ENCODE measurements at places on chromosomes 6 and 20.

DNA sequence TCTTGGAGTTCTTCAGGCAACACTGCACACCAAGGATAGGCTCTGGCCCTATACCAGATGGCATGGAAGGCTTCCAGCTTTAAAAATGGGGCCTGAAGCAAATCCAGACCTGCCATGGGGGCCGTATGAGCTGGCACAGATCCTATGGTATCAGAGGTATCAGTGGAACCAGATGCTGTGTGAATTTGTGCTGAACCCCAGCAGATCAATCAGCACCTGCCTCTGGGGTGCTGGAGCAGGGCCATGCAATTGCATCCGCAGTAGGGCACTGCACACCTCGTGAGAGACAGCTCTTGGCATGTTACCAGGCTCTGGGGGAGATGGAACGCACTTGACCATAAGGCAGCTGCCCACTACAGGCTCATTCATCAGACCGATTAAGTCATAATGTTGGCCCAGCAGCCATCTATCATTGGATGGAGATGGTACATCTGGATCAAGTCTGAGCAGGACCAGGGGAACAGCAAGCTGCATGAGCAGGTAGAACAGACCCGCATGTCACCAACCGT is 221.5 kb downstream of the MYLK4 start:
- peak; percentile 97 for DNase-seq

DNA sequence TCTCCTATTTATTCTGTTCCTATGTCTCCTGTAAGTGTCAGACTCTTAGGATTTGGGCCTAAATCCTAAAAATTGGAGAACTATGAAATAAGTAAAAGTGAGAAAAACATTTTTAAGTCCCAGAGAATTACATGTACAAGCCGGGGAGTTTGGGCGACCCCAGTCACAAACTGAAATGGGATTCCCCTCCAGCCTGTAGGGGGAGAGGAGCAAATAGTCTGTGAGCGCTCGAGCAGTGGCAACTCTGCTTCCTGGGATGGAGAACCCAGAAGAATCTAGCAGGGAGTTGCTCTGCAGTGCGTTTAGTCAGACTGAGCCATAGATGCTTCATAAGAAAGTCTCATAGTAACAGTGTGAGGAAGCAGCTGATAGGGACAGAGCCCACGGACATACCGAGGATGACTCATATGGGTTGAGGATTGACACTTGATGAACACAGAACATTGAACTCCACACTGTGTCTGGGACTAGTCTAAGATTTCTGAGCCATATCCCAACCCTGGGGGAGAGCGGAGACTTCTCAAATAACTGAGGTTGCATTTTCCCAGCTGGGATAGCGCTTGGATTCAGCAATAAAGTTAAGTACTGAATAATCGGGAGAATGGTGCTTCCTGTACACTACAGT is 437.2 kb downstream of the BCKDHB start:
- DNase-seq = no peak

- DNase-seq = no peak
These were observed 28.8 kb upstream of the ZBP1 start for GRCh38 chr20:57648878-57649616.

DNA sequence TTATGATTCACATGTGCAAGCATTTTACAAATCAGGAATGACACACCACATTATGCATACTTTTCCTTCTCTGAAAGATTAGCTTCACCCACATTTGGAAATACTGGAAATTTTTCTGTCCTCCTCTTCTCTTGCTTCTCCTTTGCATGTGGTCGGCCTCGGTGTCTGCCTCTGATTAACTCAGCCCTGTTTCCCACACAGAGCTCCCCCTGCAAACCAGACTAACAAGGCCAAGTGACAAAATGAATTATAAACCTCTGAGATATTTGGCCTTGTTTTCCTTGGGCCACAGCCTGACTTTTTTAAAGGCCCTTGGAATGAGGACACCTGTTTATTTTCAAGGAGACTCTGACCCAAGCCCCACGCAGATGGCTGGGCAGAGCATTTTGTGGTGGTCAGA is 9.0 kb upstream of the CCN6 start:
- no peak for DNase-seq

- no peak for DNase-seq
These were observed 1692.2 kb downstream of the HACE1 start for GRCh38 chr6:103167345-103168071.

- no peak for DNase-seq
These were observed 290.3 kb downstream of the ZNF217 start for GRCh38 chr20:53303413-53303760.

- no peak for DNase-seq
These were observed 21.9 kb upstream of the PLN start for GRCh38 chr6:118525913-118526780.

- no peak for DNase-seq
These were observed 1.2 kb upstream of the PNPLA1 start for GRCh38 chr6:36268478-36269275.

DNA sequence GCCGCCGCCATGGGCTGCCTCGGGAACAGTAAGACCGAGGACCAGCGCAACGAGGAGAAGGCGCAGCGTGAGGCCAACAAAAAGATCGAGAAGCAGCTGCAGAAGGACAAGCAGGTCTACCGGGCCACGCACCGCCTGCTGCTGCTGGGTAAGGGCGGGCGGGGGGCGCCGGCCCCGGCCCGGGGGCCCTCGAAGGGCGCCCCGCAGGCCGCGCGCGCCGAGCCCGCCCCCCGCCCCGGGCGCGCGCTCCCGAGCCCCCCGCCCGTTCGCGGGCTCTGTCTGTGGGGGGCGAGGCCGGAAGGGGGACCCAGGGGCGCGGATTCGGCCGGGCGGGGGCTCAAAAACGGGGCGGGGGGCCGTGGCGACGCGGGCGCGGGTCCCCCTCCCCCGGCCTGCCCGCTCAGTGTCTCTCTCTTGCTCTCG is 39.2 kb downstream of the GNAS start:
- DNase-seq = no peak

DNA sequence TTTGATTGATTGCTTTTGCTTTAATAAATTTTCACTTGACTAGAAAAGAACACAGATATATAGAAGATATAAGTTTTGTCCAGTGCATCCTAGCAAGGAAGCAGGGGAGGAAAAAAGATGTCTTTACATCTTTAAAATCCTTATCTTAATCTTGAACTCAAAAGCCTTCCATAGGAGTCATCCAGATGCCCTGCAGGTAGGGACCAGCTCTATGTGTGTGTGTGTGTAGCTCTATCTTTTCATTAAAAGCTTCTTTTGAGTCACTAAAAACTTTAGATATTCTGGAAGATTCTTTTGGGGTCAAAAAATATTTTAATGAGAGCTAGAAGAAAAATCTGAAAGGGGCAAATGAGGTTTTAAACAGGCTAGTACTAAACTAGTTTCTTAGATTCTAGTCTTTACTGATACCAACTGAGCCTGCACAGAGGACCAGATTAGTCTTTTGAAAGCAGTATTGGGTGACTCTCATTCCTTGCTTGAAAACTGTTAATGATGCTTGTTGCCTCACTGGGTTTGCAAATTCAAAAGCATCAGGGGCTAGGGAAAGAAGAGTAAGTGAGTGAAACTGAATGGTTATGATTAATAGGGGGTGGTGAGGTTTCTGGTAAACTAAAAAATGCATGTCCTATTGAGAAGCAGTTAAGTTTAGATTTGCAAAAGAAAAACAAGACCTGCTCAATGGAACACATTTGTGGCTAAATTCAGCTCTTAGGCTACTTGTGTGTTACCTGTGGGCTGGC is 40.6 kb upstream of the JAG1 start:
- no peak for DNase-seq

Measured in NCI-H1105 (cell line).